Neural progenitor cell (in vitro differentiated cells): ENCODE measurements at places on chromosomes 13 and 19. TPM values are rescaled to one million over a fixed set of nuclear protein-coding genes. Genes with fewer than 3 reads are reported as not detected.

The SBSN gene
- not detected in 2 replicates for total RNA-seq

The VSTM1 gene
- 0.12 TPM in 1 of 2 replicates, not detected in the other for total RNA-seq

The IQCN gene
- total RNA-seq, result 0.11 and 1.4 TPM in 2 replicates

The PODNL1 gene
- 1.9 TPM in 1 of 2 replicates, not detected in the other for total RNA-seq

The CPAMD8 gene
- 16.3 and 36.8 TPM in 2 replicates for total RNA-seq

DNA sequence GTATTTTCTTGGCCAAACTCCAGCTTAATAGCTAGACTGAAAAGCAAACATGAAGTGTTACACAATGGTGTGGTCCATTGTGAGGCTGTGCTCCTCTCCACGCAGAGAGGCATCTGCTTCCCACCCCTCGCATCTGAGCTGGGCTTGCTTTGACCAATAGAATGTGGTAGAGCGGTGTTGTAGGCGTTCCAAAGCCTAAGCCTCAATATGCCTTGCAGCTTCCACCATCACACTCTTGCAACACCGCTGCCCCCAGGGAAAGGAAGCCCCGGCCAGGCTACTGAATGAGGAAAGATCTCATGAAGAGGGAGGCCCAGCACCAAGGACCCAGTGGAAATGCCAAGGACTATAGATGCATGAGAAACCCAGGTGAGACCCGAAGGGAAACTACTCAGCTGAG, 9.4 kb downstream of the FLT1 start:
- peaks cover 5% of the 10 kb centered on the region for H3K27me3 ChIP-seq
- no peak for DNase-seq
- H3K4me3 ChIP-seq, result no peak overlapping the region
- no peak overlapping the region for H3K27ac ChIP-seq
- H3K36me3 ChIP-seq, result no peaks in the 10 kb centered on the region
- no peaks in the 10 kb centered on the region for H3K4me1 ChIP-seq

DNA sequence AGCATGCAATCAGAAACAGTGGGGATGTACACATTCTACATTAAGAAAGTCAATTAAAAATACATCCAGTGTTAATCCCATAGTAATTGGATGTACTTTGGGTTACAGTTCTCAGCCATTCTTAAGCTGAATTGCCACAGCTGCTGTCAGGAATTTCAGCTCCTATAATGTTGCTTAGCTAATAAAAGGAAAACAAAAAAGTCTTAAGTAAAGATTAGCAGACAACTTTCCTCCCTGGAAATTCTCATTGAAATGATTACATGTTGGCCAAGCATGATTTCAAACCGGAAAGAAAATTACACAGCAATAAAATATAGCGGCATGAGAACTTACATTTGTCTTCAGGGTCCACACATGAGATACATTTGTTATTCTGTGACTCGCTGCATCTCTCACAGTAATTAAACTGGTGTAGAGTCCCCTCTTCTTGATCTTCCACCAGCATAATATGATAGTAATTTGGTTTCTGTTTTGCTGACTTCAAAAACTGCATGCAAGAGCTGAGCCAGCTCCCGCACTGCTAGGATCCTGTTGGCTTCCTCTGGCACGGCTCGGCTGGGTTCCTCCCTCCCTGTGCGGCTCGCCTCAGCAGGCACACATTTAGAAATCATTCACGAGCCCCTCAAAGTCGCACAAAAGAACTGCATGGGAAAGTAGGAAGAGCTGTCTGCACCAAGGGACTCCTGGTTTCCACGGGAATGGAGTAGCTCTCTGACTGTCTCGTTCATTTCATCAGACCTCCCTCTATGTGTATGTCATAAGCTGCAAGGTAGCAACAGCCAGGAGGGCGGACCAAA, at the start of gene HTR2A:
TSS of gene HTR2A (minus strand) at position 713 of the 797 bp plus-strand sequence. CDS start 1,147 bp downstream, outside the sequence.
- peak within 1 kb of the TSS; percentile 7 for H3K4me3 ChIP-seq
- H3K36me3 ChIP-seq, result no peaks in the 10 kb centered on the region
- peak; percentile 55 for DNase-seq
- H3K27me3 ChIP-seq, result no peaks in the 10 kb centered on the region

- no peak for DNase-seq
- no peaks in the 10 kb centered on the region for H3K36me3 ChIP-seq
- H3K4me3 ChIP-seq, result no peak overlapping the region
- H3K27ac ChIP-seq, result no peak overlapping the region
- peaks cover 10% of the 10 kb centered on the region for H3K4me1 ChIP-seq
These were observed 36.6 kb upstream of the MED4 start for GRCh38 chr13:48131533-48131932.

DNA sequence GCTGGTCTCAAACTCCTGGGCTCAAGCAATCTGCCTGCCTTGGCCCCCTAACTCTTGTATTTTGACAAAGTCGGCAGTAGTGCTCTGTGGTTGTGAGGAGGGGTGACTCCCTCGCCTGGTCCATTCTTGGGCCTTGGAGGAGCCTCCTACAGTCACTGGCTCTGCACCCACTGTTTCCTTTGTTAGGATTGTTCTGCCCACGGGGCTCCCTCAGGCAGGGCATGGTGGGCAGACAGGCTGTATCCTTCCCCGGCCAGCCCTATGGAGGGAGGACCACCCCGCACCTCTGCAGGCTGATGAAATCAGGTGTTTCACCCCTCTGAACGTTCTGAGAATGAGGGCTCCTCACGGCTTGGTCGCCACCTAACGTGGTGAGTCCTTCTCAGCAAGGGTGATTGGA, 9.2 kb downstream of the FCAR start:
- DNase-seq, result no peak
- no peaks in the 10 kb centered on the region for H3K4me1 ChIP-seq
- H3K4me3 ChIP-seq, result no peak overlapping the region
- no peaks in the 10 kb centered on the region for H3K36me3 ChIP-seq
- no peak overlapping the region for H3K27ac ChIP-seq
- H3K27me3 ChIP-seq, result peaks cover 16% of the 10 kb centered on the region

DNA sequence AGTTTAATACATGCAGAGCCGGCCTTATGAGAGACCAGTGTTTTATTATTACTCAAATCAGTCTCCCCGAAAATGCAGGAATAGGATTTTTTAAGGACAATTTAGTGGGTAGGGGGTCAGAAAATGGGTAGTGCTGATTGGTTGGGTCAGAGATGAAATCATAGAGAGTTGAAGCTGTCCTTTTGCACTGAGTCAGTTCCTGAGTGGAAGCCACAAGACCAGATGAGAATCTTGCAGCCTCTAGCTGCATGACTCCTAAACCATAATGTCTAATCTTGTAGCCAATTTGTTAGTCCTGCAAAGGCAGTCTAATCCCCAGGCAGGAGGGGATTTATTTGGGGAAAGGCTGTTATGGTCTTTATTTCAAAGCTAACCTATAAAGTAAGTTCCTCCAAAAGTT, 1163.9 kb downstream of the DIAPH3 start:
- DNase-seq, result no peak
- no peaks in the 10 kb centered on the region for H3K36me3 ChIP-seq
- H3K4me3 ChIP-seq, result no peak overlapping the region
- no peaks in the 10 kb centered on the region for H3K27me3 ChIP-seq
- H3K4me1 ChIP-seq, result no peaks in the 10 kb centered on the region
- no peak overlapping the region for H3K27ac ChIP-seq

GRCh38 chr13:71864986-71865873, 1.8 kb downstream of the DACH1 start:
- peaks cover 41% of the 10 kb centered on the region for H3K27me3 ChIP-seq
- H3K4me3 ChIP-seq, result peak overlapping the region; percentile 96
- H3K36me3 ChIP-seq, result no peaks in the 10 kb centered on the region

GRCh38 chr19:35911790-35912189, 3.7 kb upstream of the TYROBP start:
- no peak for DNase-seq
- no peak overlapping the region for H3K4me3 ChIP-seq
- peaks cover 6% of the 10 kb centered on the region for H3K4me1 ChIP-seq
- H3K36me3 ChIP-seq, result no peaks in the 10 kb centered on the region
- no peak overlapping the region for H3K27ac ChIP-seq

- no peak overlapping the region for H3K27ac ChIP-seq
- H3K27me3 ChIP-seq, result no peaks in the 10 kb centered on the region
- no peaks in the 10 kb centered on the region for H3K36me3 ChIP-seq
These were observed 2.4 kb downstream of the CD320 start for GRCh38 chr19:8305798-8306197.

DNA sequence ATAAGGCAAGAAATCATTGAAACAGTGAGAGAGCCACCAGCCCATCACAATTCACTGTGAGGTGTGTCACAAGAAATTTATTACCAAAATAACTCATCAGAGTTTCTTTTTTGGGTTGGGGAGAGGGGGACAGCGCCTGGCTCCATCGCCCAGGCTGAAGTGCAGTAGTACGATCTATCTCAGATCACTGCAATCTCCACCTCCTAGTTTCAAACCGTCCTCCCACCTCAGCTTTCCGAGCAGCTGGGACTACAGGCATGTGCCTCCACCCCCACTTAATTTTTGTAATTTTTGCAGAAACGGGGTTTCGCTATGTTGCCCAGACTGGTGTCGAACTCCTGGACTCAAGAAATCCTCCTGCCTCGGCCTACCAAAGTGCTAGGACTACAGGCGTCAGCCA, 3.6 kb downstream of the IFNL1 start:
- H3K4me1 ChIP-seq, result peaks cover 1% of the 10 kb centered on the region
- no peak overlapping the region for H3K27ac ChIP-seq
- H3K36me3 ChIP-seq, result no peaks in the 10 kb centered on the region
- H3K27me3 ChIP-seq, result peaks cover 30% of the 10 kb centered on the region
- DNase-seq, result no peak

- no peaks in the 10 kb centered on the region for H3K36me3 ChIP-seq
- peaks cover 21% of the 10 kb centered on the region for H3K4me1 ChIP-seq
- DNase-seq, result no peak
- H3K27me3 ChIP-seq, result peaks cover 29% of the 10 kb centered on the region
- no peak overlapping the region for H3K27ac ChIP-seq
- no peak overlapping the region for H3K4me3 ChIP-seq
These were observed 314.7 kb downstream of the FOXO1 start for GRCh38 chr13:40351537-40352379.

DNA sequence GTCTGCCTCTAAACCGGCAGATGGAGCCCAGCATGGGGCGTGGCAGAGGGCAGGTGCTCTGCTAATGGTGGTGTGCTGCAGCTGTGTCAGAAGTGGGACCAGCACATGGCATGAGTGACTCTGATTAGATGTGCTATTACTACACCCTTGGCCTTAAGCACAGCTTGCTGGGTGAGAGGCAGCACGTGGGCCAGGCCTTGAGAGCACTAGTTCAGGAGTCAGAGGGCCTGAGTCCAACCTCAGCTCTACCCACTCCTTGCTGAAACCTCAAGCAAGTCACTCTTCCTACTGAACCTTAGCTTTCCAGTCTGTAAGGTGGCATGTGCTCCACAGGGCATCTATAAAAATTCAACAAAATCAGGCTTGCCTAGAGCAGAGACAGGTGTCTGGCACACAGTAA, 22.7 kb downstream of the AKT2 start:
- H3K4me3 ChIP-seq, result no peak overlapping the region
- no peaks in the 10 kb centered on the region for H3K36me3 ChIP-seq
- no peaks in the 10 kb centered on the region for H3K27me3 ChIP-seq
- H3K4me1 ChIP-seq, result no peaks in the 10 kb centered on the region

DNA sequence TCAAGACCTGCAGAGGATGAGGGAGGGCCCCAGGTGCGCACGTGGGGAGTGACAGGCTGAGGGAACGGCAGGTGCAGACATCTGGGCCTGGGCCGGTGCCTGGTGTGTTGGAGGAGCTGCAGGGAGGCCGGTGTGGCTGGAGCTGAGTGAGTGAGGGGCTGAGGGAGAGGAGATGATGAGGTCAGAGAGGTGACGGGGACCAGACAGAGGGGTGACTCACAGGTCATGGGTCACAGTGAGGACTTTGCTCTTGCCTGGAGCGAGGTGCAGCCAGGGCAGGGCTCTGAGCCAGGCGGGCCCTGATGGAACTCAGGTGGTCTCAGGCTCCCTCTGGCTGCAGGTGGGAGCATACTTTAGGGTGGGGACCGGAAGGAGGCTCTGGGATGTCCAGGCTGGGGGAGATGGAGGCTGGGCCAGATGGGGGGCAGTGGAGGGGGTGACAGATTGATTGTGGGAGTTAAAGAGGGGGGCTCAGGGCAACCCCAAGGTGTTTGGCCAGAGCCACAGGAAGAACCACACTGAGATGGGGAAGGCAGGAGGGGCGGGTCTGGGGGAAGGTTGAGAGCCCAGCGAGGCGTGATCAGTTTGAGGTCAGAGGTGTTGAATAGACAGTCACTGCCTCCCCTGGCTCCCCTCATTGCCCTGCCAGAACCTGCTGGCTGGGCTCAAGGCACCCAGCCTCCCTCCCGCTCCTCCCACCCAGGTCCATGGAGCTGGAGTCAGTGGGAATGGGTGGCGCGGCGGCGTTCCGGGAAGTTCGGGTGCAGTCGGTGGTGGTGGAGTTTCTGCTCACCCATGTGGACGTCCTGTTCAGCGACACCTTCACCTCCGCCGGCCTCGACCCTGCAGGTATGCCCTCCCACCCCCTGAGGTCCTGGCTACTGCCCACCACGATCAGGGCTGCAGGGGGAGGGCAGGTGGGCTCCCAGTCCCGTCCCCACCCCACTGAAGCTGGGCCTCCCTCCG, 8.4 kb downstream of the ARHGAP33 start:
- H3K36me3 ChIP-seq, result no peaks in the 10 kb centered on the region
- DNase-seq, result no peak
- peaks cover 30% of the 10 kb centered on the region for H3K27me3 ChIP-seq

GRCh38 chr13:97976610-97977521, 23.4 kb downstream of the IPO5 start:
- peaks cover 11% of the 10 kb centered on the region for H3K4me1 ChIP-seq
- H3K27me3 ChIP-seq, result no peaks in the 10 kb centered on the region
- DNase-seq, result no peak
- H3K4me3 ChIP-seq, result peak overlapping the region; percentile 86
- H3K36me3 ChIP-seq, result peaks cover 9% of the 10 kb centered on the region
- H3K27ac ChIP-seq, result peak overlapping the region; percentile 95
